ENCODE measurements at places on chromosomes 7 and 10.
A peak's percentile ranks its signal among the peaks of the same experiment; 100 is the strongest.

DNA sequence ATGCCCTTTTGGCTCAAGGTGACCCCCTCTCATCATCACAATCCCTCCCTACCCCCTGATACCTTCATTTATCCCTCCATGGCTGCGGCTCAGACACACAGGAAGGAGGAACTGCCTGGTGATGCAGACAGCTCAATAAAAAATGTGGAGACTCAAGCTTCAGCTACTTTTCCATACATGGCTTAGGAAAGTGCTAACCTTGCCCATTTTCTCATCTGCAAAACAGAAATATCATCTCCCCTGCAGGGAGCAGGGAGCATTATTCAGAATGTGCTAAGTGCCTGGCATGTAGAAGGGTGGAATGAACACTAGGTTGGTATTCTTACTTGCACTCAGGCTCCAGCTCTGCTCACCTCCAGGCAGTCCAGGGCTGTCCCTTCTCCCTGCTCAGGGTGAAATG is 23.8 kb downstream of the CXCL12 start:
- no peak for DNase-seq

DNA sequence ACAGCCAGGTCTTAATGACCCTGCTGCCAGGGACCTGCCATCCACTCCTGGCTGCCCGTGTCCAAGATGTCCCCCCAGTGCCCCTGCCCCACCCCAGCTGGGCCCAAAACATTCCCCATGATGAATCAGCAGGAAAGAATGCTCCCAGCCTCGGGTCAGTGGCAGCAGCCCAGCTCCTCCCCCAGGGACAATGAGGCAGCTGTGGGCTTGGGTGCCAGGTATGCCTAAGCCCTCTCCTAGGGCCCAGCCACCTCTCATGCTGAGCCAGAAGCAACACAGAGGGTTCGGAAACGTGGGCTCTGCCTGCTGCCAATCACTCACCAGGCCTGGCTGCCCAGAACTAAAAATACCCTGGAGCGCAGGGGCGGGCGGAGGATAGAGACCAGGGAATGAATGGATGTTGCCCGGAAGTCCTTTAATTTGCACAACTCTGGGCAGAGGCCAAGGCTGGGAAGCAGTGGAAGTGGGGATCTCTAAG is 1.5 kb upstream of the LOXL4 start:
- peak; percentile 84 for DNase-seq

DNA sequence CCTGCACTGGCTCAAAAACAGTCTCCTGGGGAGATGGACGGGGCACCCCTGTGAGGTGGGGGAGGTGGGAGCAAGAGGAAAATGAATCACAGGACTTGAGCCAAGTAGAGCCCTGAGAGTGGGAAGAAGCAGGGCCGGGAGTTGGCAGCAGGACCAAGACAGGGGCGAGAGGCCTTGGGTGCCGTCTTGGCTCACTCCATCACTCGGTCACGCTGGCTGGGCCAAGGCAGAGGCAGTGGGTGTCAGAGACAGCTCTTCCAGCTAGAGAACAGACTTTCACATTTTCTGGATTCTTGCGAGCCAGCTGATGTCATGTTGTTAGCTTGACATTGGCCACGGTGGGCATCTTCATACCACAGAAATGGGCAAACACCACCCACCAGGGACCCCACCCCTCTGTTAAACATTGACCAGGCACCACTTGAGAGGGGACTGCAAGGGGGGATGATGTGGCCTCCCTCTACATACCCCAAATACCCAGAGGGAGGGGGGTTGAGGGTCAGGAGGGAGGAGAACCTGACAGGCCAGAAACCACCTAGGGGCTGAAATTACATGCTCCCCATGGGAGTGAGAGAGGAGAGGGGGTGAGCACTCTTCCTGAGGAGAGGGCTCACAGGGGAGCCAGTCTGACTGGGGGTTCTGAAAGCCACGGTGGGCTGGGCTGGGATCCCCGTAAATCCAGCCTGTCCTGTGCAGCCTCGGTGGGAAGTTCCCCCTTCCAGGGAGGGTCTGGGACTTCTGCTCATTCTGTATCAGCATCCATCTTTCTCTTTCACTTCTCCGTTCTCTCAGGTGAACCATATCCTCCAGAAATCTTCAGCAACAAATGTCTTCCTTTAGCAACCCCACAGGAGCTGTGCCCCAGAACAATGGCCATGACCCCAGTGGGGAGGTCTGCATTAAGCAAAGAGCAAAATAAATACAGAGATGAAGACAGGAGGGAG is 19.6 kb downstream of the CAMK2B start:
- no peak for DNase-seq

DNA sequence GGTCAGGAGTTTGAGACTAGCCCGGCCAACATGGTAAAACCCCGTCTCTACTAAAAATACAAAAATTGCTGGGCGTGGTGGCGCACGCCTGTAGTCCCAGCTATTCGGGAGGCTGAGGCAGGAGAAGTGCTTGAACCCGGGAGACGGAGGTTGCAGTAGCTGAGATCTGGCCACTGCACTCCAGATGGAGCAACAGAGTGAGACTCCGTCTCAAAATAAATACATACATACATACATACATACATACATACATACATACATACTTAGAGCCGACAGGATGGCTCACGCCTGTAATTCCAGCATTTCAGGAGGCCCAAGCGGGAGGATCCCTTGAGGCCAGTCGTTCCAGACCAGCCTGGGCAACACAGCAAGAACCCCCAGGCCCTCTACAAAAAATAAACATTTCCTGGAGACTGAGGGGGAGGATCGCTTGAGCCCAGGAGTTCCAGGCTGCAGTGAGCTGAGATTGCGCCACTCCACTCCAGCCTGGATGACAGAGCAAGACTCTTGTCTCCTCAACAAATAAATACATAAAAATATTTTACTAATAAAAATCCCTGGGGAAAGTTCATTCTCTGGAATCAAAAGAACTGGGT is 90.9 kb upstream of the TNRC18 start:
- DNase-seq, result no peak

DNA sequence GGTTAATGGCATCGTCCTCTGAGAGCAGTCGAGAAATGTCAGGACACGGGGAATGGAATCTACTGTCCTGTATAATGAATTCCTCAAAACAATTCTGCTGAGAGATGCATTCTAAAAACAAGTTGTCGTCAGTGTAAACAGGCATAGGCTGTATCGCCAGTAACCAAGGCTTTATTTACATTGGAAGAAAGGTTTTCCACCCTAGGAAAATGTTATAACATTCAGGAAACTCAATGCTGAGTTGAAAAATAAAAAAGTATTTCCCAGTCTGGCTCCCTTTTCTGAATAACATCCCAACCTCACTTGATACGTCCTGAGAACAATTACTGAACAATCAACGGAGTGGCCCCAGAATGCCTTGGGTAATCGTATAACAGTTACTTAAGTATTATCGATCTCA is 79.6 kb upstream of the UCN3 start:
- DNase-seq, result no peak

DNA sequence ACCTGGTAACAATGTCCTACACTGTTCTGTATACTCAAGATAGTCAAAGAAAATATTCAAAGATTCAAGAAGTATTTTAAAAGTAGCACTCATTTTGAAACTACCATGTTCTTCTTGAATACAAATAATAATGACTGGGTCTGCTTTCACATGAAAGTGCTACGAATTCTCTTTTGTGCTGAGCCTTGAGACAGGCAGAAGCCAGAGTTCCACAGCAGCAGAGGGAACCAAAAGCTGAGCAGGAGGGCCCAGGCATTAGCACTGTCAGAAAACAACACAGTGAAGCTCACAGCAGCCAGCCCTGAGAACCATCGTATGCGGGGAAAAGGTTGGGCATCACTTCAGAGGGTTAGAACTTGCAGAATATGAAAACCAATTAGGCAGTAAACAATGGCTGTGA is 38.9 kb downstream of the ANKMY2 start:
- no peak for DNase-seq

GRCh38 chr10:124566981-124567835 is 105.6 kb downstream of the LHPP start:
- DNase-seq, result no peak

GRCh38 chr7:117759950-117760640 is 113.1 kb downstream of the CTTNBP2 start:
- DNase-seq, result no peak

DNA sequence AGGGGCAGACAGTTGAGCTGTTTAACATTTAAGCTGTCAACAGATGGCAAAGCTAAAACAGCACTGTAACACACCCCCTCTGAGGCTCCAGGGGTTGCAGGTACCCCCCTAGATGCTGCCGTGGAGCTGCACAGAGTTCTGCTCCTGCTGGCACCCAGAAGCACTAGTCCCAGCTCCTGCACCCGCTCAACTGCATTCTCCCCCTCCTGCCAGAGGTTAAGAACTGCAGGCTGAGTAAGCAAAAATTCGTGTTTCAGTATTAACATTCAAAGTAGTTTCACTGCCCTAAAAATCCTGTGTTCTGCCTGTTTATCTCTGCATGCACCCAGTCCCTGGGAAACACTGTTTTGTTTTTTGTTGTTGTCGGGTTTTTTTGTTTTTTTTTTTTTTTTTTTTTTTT is 790.8 kb upstream of the KCND2 start:
- DNase-seq, result peak; percentile 15

DNA sequence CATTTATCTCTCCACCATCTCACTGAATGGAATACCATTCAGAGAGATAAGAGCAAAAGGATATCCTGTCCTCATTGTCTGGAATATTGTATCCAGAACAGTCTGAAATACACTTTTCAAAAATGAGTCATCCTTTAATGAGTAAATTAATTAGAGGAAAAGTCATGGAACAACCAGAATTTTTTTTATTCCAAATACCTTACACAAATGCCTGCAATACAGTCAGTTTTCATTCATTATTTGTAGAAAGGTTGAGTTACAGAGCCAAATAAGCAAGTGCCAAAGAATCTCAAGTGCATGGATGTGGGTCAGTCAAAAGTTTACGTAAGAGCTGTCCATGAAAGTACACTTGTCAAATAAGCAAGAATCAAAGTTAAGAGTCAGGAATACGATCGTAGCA is 482.6 kb downstream of the IPMK start:
- DNase-seq, result no peak

- DNase-seq, result peak; percentile 94
These were observed 3.1 kb downstream of the FLNC start for GRCh38 chr7:128833148-128833945.

DNA sequence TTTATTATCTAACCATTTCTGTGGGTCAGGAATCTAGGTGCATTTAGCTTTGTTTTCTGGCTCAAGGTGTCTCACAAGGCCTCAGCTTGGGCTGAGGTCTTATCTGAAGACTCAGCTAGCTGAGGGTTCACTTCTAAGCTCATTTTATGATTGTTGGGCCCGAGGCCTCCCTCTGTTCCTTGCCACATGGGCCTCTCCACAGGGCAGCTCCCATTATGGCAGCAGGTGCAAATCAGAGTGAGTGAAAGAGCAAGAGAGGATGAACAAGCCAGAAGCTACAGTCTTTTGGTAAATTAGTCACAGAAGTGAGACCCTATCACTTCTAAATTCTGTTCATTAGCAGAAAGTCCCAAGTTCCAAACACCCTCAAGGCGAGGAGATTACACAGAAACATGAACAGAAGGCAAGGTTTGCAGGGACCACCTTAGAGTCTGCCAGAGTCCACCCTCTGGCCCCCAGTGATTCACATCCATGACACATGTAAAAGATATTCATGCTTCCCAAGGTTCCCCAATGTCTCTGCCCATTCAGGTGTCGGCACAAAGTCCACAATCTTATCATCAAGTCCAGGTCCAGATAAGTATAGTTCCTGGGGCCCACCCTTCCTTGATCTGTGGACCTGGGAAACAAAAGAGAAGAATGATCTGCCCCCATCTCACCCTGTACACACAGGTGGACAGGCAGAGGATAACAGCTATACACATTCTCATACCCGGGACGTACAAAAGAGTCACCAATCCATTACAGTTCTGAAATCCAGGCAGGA is 23.7 kb downstream of the FIGNL1 start:
- DNase-seq, result no peak

GRCh38 chr7:149844445-149844844 is 6.3 kb downstream of the ZNF862 start:
- DNase-seq, result no peak

- no peak for DNase-seq
These were observed 95.5 kb downstream of the PPP1R17 start for GRCh38 chr7:31782411-31782991.

GRCh38 chr7:71776726-71777125 is 635.4 kb downstream of the CALN1 start:
- DNase-seq, result no peak

DNA sequence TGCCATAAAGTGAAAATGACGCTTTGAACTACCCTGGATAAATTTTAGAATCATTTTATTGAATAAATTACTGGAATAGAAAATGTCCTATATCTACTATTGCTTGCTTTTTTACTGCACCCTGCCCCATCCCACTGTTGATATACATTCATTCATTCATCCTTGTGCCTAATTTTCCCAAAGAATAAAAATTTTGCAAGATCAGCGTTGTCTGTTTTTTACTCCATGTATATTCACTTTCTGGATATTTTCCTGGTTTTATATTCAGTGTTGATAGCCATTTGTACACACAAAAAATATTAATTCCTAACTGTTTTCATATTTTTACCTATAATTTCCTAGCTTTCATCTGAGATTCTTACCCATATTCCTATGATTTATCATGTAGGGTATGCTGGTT is 262.9 kb upstream of the MAGI2 start:
- no peak for DNase-seq

DNA sequence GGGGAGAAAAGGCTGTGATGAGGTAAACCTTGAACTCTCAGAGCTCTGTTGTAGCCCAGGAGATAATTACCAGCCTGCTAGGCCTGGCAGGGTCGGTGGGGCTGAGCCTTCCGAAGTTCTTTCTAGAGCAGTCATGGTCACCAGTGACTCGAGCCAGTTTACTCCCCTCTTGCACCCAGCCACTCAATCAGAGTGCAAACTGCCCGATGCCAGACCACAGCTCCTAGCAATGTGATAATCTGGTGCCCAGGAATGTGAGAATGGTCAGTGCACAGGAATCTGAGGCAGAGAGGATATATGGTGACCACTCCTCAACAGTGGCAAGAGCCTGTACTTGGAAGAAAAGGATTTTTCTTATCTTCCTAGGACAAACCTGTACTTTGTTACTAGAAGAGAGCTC is 46.4 kb upstream of the KMT2E start:
- no peak for DNase-seq

Measured in femur (tissue), 1 donor.